ENCODE measurements at places on chromosomes 12 and 14.

DNA sequence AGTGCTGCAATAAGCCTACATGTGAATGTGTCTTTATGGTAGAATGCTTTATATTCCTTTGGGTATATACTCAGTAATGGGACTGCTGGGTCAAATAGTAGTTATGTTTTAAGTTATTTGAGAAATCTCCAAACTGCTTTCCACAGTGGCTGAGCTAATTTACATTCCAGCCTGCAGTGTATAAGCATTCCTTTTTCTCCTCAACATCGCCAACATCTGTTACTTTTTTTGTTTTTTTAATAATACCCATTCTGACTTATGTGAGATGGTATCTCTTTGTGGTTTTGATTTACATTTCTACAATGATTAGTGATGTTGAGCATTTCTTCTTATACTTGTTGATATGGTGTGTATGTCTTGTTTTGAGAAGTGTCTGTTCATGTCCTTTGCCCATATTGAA lies 1186.2 kb downstream of the BCL11B start:
- DNase-seq, result no peak

- DNase-seq, result no peak
These were observed 18.1 kb upstream of the SGPP1 start for GRCh38 chr14:63745858-63746425.

DNA sequence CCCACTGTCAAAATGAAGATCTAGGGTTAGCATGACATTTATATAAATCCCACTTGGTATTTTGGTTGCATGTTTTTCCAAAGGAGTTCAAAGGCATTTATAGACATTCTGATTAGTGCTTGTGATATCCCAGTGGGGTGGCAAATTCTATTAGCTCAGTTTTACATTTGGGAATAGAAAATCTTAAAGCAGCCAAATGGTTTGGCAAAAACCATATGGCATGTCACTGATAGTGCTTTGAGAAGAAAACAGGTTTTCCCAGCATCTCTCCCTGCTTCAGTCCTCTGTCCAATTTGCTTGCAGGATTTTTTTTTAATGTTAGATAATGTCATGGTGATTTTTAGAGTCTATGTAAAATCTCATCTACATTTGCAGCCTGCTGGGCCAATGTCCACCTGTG lies 225.1 kb upstream of the DIO3 start:
- no peak for DNase-seq

- DNase-seq, result no peak
These were observed 20.9 kb upstream of the PLXNC1 start for GRCh38 chr12:94127239-94128131.

DNA sequence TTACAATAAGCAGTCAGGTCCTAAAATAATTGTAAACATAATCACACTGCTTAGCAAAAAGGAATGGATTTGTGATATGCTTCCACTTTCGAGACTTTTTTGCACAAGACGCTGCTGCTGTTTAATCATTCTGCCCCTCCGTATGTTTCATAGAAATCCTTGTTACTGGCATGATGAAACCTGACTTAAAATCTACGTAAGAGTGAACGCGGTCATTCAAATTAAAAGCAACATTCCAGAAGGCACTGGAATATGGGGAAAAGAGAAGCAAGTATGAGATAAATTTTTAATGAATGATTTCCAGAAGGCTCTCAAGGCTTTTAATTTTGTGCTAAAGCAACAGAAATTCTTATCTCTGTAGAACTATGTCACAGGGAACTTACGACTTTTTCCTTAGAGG lies 1.1 kb downstream of the CNIH1 start:
- DNase-seq, result no peak

DNA sequence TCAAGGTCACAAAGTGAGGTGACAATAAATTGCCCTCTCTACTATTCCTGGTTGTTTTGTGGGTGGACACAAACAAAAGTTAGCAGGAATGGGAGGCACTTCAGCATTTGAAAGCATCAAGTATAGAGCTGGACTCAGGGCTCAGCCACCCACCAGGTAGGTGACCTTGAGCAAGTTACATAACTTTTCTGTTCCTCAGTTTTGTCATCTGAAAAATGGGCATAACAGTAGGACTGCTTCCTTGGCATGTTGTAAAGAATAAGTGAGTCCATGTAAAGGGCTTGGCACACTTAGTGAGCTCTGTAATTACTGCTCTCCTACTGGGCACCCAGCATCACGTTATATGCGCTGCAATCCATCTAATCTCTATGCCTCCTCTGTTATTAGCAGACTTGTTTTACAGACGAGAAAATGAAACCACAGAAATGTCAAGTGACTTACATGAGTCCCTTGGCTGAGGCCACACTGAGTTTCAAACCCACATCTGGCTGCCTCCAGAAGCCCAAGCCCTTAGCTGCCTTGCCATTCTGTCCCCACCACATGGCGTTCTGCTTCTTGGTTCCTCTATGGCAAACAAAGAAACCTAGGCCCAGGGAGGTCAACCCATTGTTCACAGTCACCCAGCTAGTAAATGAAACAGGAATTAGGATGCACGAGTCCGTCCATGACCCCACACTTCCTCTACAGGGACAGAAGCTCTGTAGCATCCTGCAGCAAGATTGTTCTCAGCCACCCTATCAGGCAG lies 63.2 kb upstream of the SLC24A4 start:
- DNase-seq, result no peak

DNA sequence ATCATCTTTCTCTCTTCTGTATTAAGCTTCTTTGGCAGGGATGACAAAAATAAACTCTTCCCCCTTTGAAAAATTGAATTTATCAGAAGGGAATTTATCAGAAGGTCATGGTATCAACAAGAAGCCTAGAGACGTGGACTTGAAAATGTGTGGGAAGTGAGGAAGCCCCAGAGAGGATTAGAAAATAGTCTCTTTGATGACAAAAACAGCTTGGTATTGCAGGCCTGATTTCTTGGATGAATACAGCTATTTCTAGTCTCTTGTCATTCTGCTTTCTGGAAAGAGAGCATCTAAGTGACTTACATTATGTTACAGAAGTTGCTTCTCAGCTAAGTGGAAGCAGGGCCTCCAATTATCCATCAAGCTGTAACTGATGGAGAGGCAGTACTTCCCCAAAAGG lies 111.1 kb downstream of the KITLG start:
- DNase-seq, result no peak

- DNase-seq, result no peak
These were observed 12.8 kb downstream of the LUM start for GRCh38 chr12:91098461-91098860.

- no peak for DNase-seq
These were observed 210.6 kb upstream of the DIO3 start for GRCh38 chr14:101350691-101351090.

GRCh38 chr12:40946612-40947194 lies 241.4 kb upstream of the PDZRN4 start:
- no peak for DNase-seq

- DNase-seq, result no peak
These were observed 12.1 kb upstream of the KCNMB4 start for GRCh38 chr12:70353780-70354660.

DNA sequence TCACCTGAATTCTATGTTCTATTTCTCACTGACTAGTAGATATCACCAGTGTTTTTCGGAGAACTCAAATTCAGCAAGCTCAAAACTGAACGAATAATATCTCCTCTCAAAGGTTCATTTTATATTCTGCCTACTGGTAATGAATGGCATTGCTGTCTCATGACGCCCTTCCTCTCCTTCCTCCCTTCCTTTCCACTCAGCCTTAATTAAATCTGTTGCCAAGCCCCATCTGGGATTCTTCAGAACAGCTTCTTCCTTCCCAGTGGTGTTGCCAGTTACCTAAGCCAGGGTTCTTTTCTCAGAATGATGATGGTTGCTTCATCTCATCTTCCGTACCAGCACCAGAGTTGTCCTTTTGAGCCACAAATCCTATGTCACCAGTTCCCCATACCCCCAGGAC lies 143.2 kb downstream of the SYNE2 start:
- DNase-seq, result no peak

DNA sequence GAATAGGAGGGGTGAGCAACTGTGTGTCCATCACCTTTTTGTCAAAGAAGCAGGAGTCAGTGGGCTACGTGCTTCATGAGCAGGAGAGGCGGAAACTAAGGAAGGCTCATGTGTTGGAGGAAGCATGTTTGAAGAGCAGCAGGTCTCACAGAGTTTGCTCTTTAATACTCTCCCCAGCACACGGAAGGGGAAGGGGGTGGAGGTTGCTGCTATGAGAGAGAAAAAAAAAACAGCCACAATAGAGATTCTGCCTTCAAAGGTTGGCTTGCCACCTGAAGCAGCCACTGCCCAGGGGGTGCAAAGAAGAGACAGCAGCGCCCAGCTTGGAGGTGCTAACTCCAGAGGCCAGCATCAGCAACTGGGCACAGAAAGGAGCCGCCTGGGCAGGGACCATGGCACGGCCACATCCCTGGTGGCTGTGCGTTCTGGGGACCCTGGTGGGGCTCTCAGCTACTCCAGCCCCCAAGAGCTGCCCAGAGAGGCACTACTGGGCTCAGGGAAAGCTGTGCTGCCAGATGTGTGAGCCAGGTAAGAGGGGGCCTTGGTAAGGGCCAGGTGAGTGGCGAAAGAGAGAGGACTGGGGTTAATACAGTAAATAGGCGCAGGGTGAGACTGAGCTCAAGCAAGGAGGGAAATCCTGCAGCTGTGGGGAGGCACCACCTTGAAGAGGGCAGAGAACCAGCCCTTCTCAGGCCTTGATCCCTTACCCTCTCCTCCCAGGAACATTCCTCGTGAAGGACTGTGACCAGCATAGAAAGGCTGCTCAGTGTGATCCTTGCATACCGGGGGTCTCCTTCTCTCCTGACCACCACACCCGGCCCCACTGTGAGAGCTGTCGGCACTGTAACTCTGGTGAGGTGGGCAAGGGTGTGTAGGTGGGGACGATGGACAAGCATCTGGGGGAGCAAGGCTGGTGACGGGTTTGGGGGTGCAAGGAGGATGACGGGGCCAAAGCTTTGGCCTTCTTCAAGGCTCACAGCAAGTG lies at the start of gene CD27:
CD27 (plus strand) TSS at position 252 of the 985 bp plus-strand sequence; CDS start at position 393, 141 bp downstream.
- no peak for DNase-seq

GRCh38 chr14:75450381-75451276 lies 22.8 kb downstream of the JDP2 start:
- no peak for DNase-seq

GRCh38 chr14:100158566-100159093 lies 815 bp downstream of the DEGS2 start:
- DNase-seq, result no peak

- peak; percentile 13 for DNase-seq
These were observed 225.0 kb downstream of the SLC25A21 start for GRCh38 chr14:36947362-36947761.

DNA sequence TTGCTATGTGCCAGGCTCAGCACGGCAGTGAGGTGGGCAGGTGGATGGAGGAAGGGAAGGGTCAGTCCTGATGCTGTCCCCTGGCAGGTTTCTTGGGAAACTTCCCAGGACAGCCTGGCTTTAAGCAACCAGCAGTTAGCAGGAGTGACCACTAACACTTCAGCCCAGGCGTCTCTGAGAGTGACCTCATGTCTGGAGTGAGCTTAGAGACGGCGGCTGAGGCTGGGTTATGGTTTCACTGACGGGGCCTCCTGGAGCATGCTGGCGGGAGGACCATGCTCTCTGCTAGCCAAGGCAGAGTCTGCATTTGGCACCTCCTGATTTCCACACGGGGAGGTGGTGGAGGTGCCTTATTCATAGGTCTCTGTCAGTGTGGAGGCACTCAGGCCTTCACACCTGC lies 2.5 kb downstream of the HHIPL1 start:
- DNase-seq, result no peak

DNA sequence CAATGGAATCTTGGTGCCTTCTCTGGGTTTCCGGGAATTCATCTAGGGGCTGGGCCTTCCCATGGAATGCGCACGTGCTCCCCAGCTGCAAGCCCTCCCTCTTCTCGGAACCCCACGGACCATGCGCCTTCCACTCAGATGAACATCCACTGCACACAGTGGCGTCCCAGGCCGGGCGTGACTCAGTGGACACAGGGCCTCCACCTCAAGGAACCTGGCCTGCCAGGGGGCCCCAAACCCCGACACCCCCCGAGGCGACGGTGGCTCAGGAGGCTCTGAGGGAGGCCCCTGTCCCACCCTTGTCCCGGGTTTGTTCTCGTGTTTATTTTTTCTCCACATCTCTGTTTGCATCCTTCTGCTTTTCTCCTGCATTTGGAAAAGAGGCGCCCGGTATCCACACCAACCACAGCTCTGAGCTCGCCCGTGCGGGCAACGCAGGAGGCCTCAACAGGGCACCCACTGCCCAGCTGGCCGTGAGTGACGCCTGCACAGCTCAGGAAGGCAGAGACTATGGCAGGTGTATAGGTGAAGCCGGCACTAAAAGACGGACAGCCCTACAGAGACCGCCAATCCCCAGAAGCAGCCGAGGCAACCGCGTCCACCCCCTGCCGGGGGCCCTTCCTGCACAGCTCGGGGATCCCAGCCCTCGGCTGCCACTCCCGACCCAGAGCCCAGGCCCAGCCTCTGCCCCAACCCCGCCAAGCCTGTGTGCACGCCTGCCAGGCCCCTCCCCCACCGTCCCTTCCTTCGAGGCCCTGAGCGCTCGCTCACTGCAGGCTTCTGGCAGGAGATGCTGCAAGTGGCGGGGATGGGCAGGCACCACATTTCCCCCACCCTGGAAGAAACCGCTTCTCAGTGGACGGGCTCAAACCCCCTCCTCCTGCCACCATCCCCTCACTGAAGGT lies 23.8 kb upstream of the GALNT9 start:
- DNase-seq, result peak; percentile 27

- DNase-seq, result no peak
These were observed 237.0 kb upstream of the TBX3 start for GRCh38 chr12:114920771-114921554.

GRCh38 chr12:104215638-104216297 lies at the start of gene TXNRD1:
TSS of gene TXNRD1 (plus strand) at chr12:104215779. CDS start at chr12:104215803, 24 bp downstream.
- DNase-seq, result peak; percentile 19

- DNase-seq, result no peak
These were observed 947 bp downstream of the TMEM52B start for GRCh38 chr12:10179776-10180181.

DNA sequence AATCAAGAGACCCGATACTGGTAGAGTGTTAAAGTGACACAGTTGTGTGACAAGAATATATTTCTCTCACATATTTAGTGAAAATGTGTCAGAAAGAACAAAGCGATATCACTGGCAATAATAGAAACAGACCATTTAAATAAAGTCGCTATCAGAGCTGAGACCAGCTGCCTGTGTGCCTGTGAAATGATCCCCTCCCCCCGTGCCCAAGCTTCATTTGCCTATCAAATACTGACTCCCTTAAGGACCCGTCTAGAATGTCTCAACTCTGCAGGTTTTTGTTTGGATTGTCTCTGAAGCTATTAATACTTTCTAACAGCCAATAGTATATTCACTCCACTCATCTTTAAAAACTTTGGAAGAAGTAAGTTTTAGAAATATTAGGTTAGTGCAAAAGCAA lies 98.9 kb downstream of the EGLN3 start:
- DNase-seq, result peak; percentile 97

DNA sequence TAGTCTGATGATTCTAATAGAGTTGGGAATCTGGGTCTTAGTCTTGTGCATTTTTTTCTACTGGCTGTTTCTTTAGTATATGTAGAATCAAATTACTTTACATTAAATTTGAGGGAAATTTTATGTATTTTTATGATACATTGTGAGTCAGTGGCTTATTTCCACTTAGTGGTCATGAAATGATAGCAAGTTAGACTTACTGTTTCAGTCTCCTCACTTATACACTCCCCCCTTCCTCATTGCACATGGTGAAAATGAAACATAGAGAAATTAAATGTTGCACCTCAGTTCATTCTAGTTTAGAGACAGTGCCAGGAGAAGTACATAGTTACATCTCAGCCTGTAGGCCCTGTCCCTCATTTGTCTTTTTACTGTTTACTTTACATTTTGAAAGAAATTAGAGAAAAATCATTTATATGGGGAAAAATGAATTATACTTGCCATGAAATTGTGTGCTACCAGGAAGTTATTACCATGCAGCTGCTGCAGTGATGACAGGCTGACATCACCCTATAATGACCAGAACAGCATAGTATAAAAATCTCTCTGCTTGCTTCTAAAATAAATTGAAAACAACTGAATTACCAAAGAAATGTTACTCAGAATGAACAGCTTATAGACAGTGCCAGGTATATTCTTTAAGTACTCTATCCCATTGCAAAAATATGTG lies 113.2 kb downstream of the TRMT5 start:
- no peak for DNase-seq
